ENCODE measurements at places on chromosomes 16 and 17.

DNA sequence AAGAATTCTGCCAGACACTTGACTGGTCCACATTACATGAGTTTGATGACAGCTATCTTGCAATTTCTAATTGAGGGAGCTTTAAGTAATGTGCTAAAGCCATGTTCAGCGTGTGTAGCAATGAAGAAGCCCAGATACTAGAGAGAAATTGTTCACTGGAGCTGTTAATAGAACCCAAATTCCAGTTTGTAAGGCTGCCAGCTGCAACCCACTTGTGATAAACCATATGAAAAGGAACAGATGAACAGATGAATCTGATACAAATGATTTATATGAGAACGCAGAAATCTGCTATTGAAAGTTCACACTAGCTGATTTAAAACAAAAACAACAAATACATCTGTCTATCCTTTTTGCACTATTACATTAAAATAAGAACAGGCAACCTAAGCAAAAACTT is 6.2 kb downstream of the NACA2 start:
- DNase-seq: no peak

DNA sequence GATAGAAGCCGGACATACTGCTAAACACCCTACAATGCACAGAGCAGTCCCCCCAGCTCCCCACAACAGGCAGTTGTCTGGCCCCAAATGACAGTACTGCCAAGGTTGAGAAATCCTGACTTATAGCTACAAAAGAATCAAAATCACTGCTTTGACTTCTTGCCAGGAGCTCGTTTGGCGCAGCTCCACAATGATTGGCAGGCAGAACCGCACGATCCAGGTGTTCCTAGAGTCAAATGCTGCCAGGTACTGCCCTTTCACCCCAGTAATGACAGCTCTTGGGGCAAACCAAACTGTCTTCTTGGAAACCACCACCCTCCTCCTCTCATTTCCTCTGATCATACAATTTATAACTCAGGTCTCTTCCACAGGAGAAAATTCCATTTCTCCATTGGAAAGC is 2.2 kb upstream of the TMC5 start:
- no peak for DNase-seq

- no peak for DNase-seq
Measured at GRCh38 chr16:53007095-53007494, 45.6 kb downstream of the CHD9NB start.

GRCh38 chr16:81632392-81633146 is 146.5 kb upstream of the PLCG2 start:
- DNase-seq: no peak

- no peak for DNase-seq
Measured at GRCh38 chr17:7204336-7204735, 15.3 kb downstream of the DLG4 start.

DNA sequence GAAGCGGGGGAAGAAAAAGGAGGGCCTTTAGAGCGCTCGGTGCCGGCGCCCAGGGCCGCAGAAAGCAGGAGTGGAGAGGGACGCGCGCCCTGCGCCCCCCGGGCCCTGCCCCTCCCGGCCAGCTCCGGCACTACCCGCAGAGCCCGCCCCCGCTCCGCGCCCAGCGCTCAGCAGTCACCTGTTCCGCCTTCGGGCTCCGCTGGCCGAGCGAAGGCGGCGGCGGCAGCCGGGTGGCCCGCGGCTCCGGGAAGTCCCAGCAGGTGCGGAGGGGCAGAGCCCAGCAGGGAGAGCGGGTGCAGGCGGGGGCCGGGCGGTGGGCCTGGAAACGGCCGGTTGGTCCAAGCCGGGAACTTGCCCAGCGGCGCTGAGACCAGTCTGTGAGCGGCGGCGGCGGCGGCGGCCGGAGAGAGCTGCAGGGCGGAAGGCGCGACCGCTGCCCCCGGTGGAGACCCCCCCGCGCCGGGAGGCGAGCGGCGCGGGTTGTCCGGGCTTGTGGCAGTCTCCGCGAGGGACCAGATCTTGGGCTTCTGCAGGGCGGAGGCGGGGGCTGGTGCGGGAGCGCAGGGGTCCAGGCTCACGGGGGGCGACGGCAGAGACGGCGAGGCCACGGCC is 2.2 kb downstream of the IRX3 start:
- peak; percentile 55 for DNase-seq

- DNase-seq: no peak
Measured at GRCh38 chr17:32033223-32033622, 26.0 kb downstream of the LRRC37B start.
